Spinal cord (tissue), 10 donors: ENCODE measurements at places on chromosomes 6 and 20. TPM values are rescaled to one million over a fixed set of nuclear protein-coding genes. Genes with fewer than 3 reads are reported as not detected.

Gene CAGE1
- not detected for polyA plus RNA-seq

Gene APCDD1L
- polyA plus RNA-seq: 0.32 TPM

Gene TBC1D22B
- 15.6 TPM for polyA plus RNA-seq

Gene TMEM200A
- 12.4 TPM for polyA plus RNA-seq

Gene TMEM151B
- 53.1 TPM for polyA plus RNA-seq

Gene ANKRD66
- 1.9 TPM for polyA plus RNA-seq

Gene PLCB1
- 111 TPM for polyA plus RNA-seq

Gene SLC32A1
- polyA plus RNA-seq: 44.1 TPM

Gene EYS
- 0.53 TPM for polyA plus RNA-seq

Gene CDH22
- polyA plus RNA-seq: 12.6 TPM

Gene RNF182
- polyA plus RNA-seq: 29.2 TPM

Gene OR12D3
- polyA plus RNA-seq: not detected

Gene OPN5
- 0.59 TPM for polyA plus RNA-seq
